ENCODE measurements at places on chromosomes 16 and 17. TPM values are rescaled to one million over a fixed set of nuclear protein-coding genes. Genes with fewer than 3 reads are reported as not detected.

GRCh38 chr17:6755281-6755680 lies 565 bp upstream of the XAF1 start:
- no peak for DNase-seq
- H3K27ac ChIP-seq: peak overlapping the region; percentile 74
- H3K4me3 ChIP-seq: peak overlapping the region; percentile 53
- H3K4me1 ChIP-seq: peaks cover 34% of the 10 kb centered on the region
- H3K36me3 ChIP-seq: peaks cover 17% of the 10 kb centered on the region

DNA sequence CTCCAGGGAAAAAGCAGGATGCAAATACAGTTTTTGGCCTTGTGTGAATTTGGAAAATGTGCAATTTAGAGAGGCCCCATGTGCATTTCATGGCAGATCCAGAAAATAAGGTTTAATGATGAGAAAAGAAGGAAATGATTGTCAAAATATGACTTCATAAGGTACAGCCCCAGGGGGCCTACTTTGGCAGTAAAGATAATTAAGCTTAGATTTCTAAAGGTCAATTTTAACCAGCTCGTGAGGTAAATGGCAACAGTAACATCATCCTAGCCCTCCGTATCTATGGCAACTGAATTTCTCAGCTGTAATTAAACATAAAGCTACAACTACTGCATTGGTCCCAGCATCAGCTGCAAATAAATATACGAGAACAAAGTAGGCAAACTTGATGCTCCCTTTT lies 30.0 kb upstream of the PRSS54 start:
- H3K4me3 ChIP-seq: no peak overlapping the region
- no peak overlapping the region for H3K27ac ChIP-seq
- H3K36me3 ChIP-seq: no peaks in the 10 kb centered on the region
- H3K4me1 ChIP-seq: no peaks in the 10 kb centered on the region

SLC13A2 gene
- total RNA-seq: not detected

DNA sequence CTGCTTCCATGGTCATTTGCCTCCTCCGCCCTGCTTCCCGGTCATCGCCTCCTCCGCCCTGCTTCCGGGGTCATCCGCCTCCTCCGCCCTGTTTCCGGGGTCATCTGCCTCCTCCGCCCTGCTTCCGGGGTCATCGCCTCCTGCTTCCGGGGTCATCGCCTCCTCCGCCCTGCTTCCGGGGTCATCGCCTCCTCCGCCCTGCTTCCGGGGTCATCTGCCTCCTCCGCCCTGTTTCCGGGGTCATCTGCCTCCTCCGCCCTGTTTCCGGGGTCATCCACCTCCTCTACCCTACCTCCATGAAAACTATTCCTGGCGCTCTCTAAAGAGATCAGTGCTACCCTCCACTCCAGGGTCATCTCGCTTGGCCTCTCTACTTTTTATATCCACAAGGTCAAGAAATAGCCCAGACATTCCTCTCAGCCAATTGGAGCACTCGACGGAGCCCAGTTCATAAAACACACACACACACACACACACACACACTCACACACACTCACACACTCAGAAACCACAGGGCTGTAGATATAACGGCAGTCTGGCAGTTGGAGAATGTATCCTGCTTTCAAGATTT lies 44.8 kb downstream of the TRARG1 start:
- no peaks in the 10 kb centered on the region for H3K36me3 ChIP-seq
- H3K27ac ChIP-seq: no peak overlapping the region
- no peaks in the 10 kb centered on the region for H3K27me3 ChIP-seq

KAT2A gene
- 13.8 TPM for total RNA-seq

- H3K27me3 ChIP-seq: no peaks in the 10 kb centered on the region
- no peak overlapping the region for H3K27ac ChIP-seq
- no peaks in the 10 kb centered on the region for H3K36me3 ChIP-seq
- H3K4me3 ChIP-seq: no peak overlapping the region
Observed at GRCh38 chr17:27836651-27837050, 36.3 kb upstream of the NOS2 start.

KCNH4 gene
- 0.42 TPM for total RNA-seq

DNA sequence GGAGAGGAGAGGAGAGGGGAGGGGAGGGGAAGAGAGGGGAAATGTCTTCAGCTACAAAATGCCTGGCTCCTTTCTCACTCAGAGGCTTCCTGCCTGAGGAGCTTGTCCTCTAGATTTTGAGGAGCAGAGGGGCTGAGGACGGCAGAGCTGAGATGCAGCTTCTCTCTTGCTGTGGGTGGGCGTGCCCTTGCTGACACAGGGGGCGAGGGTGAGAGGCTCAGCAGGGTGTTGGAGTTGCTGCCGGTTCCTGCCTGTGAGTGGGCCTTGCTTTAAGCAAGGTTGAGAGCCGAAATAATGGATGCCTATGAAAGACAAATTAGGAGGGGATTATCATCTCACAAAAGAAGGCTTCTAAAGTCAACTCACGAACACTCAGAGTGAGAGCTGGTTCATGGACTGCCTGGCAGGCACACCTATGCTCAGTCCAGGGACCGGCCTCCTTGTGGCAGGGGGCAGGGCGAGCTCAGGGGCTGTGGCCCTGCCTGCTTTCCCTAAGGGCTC lies 215.6 kb downstream of the MSI2 start:
- no peak overlapping the region for H3K4me3 ChIP-seq
- peaks cover 15% of the 10 kb centered on the region for H3K4me1 ChIP-seq
- DNase-seq: no peak
- H3K36me3 ChIP-seq: no peaks in the 10 kb centered on the region
- H3K27ac ChIP-seq: no peak overlapping the region
- H3K27me3 ChIP-seq: no peaks in the 10 kb centered on the region

KARS1 gene
- 95.1 TPM for total RNA-seq
